ENCODE measurements at places on chromosomes 11 and 22. TPM values are rescaled to one million over a fixed set of nuclear protein-coding genes. Genes with fewer than 3 reads are reported as not detected.

DNA sequence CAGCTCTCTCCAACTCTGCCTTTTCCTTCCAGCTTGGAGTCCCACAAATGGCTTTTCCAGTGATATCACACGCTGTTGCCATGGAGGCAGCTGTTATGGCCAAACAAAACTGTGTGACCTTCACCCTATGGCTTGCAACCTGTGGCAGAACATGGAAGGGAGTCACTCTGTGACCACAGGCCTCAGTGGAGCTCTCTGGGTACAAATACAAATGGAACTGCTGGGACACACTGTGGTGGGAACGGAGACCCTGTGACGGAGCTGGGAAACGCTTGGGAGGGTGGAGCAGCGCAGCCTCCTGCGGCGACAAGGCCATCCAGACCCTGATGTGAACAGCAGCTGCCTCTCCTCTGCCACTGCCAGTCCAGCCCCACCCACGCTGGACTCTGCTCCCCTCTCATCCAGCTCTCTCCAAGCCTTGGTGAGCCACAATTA is 162.5 kb downstream of the ETS1 start:
- DNase-seq, result no peak

GRCh38 chr11:44533921-44534711 is 31.3 kb upstream of the CD82 start:
- DNase-seq, result no peak

- no peak for DNase-seq
Measured at GRCh38 chr11:61972672-61973475, 5.4 kb upstream of the FTH1 start.

GRCh38 chr11:124812876-124813275 is 12.7 kb upstream of the MSANTD2 start:
- DNase-seq, result no peak

NFRKB gene
- polyA plus RNA-seq, result 40.3 TPM

LSP1 gene
- 4.8 TPM for polyA plus RNA-seq

GAL3ST3 gene
- 4.0 TPM for polyA plus RNA-seq

OR52E8 gene
- polyA plus RNA-seq, result not detected

OR4A16 gene
- not detected for polyA plus RNA-seq

C11orf91 gene
- not detected for polyA plus RNA-seq

ARHGAP42 gene
- 29.4 TPM for polyA plus RNA-seq

OR6A2 gene
- polyA plus RNA-seq, result not detected

HSD17B12 gene
- polyA plus RNA-seq, result 94.1 TPM

FAM83F gene
- 2.2 TPM for polyA plus RNA-seq
